Pancreas (tissue), 10 donors: ENCODE measurements at places on chromosomes 12 and 14.

GRCh38 chr14:60064491-60065072, 27.1 kb upstream of the PCNX4 start:
- no peak overlapping the region for H3K27ac ChIP-seq
- H3K27me3 ChIP-seq: no peaks in the 10 kb centered on the region
- H3K4me3 ChIP-seq: no peak overlapping the region
- no peaks in the 10 kb centered on the region for H3K36me3 ChIP-seq

DNA sequence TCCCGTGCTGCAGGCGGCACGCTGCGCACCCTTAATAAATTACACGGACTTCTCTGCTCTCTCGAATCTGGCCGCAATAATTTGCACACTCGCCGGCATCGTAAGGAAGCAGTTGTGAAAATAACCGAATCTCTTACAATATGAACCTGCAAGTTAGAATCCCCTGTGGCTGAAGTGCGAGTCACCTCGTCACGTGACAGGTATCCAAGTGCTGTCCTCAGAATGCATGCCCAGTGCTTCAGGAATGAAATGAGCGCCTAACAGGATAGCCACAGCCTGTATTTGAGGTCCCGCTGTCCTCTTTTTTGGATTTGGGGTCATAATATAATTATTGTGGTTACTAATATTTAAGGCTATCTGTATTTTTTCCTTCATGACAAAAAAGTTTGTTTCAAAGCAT, 82.0 kb downstream of the VWF start:
- no peak overlapping the region for H3K27ac ChIP-seq
- no peak overlapping the region for H3K4me3 ChIP-seq
- H3K36me3 ChIP-seq: no peaks in the 10 kb centered on the region
- DNase-seq: no peak
- H3K4me1 ChIP-seq: no peaks in the 10 kb centered on the region
- no peaks in the 10 kb centered on the region for H3K27me3 ChIP-seq

DNA sequence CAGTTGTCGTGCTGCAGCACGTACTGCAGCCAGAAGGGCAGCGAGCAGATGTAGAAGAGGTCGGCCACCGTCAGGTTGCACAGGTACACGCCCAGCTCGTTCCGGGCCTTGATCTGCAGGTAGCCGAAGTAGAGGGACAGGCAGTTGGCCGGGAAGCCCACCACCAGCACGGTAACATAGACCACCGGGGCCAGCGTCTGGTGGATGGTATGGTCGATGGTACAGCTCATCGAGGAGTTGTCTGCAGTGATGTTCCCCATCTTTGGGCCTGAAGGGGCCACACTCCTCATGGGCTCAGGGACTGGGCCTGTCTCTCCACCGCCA, 9.8 kb downstream of the GPR68 start:
- no peaks in the 10 kb centered on the region for H3K27me3 ChIP-seq
- no peak overlapping the region for H3K27ac ChIP-seq
- no peaks in the 10 kb centered on the region for H3K4me1 ChIP-seq
- H3K36me3 ChIP-seq: no peaks in the 10 kb centered on the region
- DNase-seq: no peak

GRCh38 chr14:53183611-53184010, 30.5 kb upstream of the DDHD1 start:
- no peak overlapping the region for H3K4me3 ChIP-seq
- no peak for DNase-seq
- no peaks in the 10 kb centered on the region for H3K4me1 ChIP-seq
- H3K27ac ChIP-seq: no peak overlapping the region
- H3K36me3 ChIP-seq: no peaks in the 10 kb centered on the region
- no peaks in the 10 kb centered on the region for H3K27me3 ChIP-seq

DNA sequence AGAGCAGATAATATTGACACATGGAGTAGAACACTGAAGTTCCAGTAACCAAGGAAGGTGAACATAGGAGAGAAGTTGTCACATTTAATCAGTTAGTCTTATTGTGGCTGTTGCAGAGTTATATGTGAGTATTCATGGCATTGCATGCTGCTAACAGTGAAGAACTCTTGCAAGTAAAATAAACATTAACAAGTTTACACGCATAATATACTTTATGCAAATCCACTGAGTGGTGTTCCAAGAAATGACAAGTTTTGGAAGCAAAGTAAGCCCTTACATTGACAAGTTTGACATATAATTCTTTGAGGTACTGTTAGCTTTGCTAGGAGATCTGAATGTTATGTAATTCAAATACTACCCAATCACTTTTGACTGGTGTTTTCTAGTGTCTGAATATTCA, 125.6 kb downstream of the ANKS1B start:
- H3K4me1 ChIP-seq: no peaks in the 10 kb centered on the region
- H3K36me3 ChIP-seq: no peaks in the 10 kb centered on the region
- no peaks in the 10 kb centered on the region for H3K27me3 ChIP-seq
- no peak overlapping the region for H3K4me3 ChIP-seq
- H3K27ac ChIP-seq: no peak overlapping the region

DNA sequence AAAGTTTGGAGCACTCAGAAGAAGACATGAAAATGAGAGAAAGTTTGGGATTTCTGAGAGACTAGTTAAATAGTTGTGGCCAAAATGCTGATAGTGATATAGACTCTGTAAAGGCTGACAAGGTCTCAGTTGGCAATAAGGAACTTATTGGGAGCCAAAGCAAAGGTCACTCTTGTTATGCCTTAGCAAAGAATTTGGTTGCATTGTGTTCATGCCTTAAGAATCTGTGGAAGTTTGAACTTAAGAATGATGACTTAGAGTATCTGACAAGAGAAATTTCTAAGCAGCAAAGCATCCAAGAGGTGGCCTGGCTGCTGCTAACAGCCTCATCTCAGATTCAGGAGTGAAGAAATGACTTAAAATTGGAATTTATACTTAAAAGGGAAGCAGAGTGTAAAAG, 113.8 kb downstream of the PIK3C2G start:
- H3K4me3 ChIP-seq: no peak overlapping the region
- H3K36me3 ChIP-seq: no peaks in the 10 kb centered on the region
- H3K27me3 ChIP-seq: no peaks in the 10 kb centered on the region
- no peak for DNase-seq
